ENCODE measurements at places on chromosomes 5 and 9. TPM values are rescaled to one million over a fixed set of nuclear protein-coding genes. Genes with fewer than 3 reads are reported as not detected.
A peak's percentile ranks its signal among the peaks of the same experiment; 100 is the strongest.

DNA sequence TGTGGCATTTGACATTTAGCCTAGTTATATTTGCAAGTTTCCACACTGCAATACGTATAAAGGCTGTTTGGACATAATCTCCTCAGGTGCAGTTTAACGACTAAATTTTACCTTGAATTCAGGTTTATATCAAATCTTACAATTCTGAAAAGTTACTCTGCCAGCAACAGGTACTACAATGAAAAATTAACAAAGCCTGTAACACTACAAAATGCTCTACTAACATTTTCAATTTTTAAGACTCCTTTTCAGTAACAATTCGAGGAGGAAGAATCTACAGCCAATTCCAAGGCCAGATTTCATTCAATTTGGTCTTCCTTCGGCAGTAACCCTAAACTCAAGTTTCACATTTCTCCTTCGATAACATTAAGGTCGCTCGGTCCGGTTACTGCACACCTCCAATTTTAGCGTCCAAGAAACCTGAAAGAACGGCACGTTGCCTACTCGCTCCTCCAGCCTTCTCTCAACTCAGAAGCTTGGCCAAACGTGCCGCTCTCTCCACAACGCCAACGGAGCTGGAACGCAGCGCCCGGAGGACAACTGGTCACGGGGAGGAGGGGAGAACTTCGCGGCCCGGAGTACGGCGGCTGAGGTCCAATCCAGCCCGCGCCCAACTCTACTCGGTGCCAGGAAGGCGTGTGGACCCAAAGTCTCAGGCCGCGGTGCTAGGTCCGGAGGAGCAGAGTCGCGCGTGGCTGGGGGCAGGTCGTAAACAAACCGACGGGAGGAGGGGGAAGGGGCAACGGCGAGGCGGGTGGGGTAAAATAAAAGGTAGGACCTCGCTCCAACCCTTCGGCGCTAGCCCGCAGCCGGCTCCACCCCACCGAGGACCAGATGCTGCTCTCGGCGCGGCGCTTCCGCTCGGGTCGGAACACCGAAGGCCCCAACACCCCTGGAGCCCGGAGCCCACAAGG lies 681 bp downstream of the FNIP1 start:
- peak; percentile 49 for DNase-seq

DNA sequence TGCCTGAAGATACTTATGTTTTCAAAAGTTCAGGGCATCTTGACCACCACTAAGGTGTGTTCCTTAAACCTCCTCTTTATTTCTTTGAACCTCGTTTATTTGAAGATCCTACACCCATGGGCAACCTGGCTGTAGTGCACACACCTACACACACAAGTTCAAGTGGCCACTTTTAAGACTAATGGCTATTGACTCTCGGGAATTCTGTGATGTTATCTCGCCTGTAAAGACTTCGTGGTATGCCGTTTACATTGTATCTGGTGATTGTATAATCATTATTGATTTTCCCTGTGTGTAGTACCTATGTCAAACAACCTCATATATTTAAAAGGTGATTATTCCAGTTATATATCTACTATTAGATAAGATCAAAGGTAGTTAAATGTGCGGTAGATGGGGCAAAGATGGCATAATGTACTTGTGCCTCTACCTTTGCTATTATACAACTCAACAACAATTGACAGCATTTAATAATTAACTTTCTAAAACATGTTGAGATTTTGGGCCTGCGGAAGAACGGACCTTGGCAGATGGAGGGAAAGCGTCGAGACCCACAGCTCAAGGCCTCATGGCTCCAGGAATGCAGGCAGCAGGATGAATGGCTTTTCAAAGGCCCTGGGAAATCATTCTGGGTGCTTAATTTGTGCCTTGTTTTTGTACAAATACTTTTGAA lies 51.4 kb upstream of the IRX2 start:
- no peak for DNase-seq

- DNase-seq, result no peak
These were observed 302.3 kb upstream of the GRAMD2B start for GRCh38 chr5:126120939-126121338.

GRCh38 chr5:69493396-69494133 lies 975 bp downstream of the OCLN start:
- peak; percentile 31 for DNase-seq

- no peak for DNase-seq
These were observed 1021.9 kb downstream of the CDH12 start for GRCh38 chr5:21831145-21831787.

DNA sequence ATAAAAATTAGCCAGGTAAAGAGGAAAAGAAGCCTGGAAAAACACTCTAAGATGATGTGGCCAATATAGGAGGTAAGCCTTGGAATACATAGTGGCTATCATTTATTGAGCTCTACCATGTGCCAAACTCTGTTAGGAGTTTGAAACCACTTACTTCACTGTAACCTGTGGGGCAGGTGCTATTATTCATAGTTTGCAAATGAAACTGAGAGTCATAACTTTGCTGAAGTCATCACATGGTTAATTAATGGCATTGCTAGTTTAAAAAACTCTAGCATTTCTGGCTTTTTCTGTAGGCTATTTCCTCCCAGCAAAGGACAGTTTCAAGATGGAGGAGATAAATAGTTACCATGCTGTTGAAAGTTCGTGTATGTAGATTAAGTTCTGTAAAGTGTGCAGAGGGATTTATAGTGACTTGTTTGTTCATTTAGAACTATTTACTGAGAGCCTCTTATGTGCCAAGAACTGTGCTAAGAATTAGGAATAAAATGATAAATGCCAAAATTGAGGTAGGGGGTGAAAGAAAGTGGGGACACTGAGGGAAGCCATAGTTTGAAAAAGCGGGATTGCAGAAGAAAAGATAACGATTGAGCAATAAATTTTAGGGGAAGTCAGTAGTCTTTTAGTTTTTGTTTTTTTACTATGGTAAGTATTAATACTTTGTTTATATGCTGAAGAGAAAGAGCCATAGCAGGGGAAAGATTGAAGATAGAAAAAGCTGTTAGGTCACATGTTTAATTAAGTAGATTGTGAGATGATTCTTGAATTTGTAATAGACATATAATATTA lies 57.2 kb downstream of the WDR70 start:
- no peak for DNase-seq

DNA sequence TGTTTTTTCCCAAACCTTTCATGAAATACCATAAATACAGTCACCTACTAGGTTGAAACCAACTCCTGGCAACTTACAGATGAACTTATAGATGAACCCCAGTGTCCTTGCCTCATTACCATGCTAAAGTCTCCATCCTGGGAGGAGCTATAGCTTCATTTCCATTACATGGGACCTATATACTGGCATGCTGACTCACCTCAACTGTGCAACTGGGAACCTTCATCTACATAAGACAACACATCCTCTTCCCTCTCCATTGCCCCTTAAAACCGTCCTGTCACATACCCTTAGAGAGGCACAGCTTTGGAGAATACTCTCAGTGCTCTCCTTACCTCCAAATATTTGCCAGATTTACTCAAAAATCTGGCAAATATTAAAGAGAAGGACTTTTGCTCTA lies 638.3 kb downstream of the HTR1A start:
- DNase-seq, result no peak

DNA sequence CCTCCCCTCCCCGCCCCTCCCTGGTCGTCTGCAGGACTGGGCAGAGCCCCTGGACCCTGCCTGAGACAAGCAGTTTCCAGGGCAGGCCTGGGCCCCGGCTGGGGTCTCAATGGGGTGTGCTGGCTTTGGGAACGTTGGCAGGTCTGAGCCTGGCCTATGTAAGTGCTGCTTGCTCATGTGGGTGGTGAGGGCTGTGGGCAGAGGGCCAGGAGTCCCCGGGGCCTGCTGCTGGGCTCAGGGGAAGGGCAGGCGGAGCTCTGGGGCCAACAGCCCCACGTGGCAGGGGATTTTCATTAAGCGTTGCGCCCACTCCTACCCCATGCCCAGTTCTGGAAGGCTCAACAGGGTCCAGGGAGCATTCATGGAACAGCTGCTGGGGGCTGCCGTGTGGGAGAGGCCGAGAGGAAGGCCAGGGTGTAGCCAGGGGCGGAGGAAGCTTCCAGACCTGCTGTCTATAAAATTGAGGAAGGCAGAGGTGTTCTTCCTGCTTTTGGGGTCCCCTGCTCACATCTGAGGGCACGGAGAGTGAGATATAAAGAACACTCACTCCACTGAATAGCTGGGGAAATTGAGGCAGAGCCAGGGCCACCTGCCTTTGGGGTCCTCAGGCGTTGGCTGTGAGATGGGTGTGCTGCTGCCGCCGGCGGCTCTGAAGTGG lies 32.5 kb downstream of the RXRA start:
- DNase-seq, result no peak

DNA sequence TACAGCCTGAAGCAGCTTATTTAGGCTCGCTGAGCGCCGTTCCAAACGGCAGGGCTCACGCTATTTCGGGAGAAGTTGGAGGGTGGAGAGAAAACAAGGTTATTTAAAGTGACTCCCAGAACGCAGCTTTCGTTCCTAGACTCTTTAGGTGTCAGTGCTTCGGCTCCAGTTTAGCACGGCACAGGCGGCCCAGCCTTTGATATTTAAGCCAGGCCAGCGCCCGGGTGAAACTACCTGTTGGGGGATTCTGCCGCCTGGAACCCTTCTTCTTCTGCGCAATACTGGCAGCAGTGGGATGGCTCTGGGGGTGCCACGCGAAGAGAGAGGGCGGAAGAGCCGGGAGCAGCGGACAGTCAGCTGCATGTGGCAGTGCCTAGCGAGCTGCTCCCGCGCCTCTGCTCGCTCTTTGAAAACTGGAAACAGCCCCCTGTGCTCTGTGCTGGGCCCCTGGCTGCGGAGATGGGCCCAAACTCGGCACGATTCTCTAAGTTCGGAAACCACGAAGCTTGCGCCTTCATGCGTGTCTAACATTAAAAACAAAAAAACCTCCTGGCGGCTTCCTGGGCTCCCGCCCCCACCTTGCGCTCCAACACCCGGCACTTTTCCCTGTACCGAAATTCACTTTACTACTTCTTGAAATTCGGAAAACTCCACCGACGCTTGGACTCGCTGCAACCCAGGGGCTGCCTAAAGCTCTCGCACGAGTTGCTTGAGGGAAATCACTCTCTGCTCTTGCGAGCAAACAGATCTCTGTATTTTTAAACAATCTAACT lies 34.6 kb upstream of the NFIB start:
- no peak for DNase-seq

DNA sequence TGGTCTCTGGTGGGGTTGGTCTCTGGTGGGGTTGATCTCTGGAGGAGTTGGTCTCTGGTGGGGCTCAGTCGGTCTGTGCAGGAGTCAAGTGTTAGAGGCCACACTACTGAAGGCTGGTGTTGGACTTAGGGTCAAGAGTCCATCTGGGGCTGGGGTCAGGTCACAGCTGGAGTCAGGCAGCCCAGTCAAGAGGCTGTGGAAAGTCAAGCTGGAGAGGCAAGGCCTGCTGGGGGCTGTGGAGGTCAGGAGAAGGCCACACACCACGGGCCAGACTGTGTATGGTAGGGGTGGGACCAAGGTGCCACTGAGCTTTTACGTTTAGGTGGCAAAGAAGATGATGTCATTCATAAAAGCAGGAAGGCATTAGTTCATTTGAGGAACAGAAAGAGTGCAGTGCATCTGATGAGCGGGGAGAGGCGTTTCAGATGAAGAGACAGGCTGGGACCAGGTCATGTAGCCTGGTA lies 16.7 kb upstream of the CD74 start:
- DNase-seq, result no peak

DNA sequence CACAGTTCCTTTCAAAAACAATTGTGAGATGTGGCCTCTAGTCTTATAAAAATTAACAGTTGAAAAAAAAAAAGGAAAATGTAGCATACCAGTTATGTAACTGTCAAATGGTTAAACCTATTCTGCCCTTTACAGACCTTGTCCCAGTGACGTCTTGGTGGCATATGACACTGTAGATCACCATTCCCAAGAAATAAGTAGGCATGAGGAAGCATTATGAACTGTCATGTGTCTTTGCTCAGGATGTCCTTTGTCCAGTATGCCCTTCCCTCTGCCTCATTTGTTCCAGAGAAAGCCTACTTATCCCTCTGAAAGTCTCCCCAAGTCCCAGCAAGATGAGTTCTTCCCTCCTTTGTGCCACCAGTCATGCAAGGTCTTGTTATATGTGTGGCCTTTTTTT lies 63.2 kb downstream of the PAM start:
- no peak for DNase-seq

DNA sequence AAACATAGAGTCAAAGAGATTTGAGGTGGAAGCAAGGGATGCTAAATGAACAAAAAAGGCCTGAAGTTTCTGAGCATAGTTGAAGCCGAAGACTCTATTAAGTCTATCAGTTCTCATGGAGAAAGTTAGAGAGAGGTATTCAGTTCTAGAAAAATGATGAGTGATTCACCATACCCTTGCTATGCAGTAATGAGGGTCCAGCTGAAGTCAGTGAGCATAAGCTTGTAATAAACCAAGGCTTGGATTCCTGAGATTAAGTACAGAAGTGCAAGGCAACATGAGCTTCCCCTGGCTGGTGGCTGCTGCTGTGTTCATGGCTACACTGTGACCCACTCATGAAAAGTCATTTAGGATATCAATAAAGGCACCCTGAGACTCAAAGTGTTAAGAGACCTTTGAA lies 129.7 kb upstream of the MTAP start:
- DNase-seq, result no peak

GRCh38 chr5:106258591-106259125 lies 1412.1 kb downstream of the EFNA5 start:
- DNase-seq, result no peak

DNA sequence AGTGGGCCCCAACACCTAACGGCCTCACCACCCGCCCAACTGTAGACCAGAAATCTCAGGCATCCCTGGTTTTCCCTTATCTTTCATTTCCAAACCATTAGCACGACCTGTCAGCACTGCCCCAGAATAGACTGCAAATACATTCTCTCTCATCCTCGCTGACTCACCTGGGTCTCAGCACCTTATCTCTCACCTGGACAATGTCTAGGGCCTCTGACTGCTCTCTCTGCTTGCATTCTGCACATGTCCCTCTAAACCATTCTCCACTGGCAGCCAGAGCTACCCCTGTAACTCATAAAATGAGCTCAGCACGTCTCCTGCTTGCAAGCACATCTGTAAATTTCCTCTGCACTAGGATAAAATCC lies 12.7 kb downstream of the CKMT2 start:
- DNase-seq, result no peak

DNA sequence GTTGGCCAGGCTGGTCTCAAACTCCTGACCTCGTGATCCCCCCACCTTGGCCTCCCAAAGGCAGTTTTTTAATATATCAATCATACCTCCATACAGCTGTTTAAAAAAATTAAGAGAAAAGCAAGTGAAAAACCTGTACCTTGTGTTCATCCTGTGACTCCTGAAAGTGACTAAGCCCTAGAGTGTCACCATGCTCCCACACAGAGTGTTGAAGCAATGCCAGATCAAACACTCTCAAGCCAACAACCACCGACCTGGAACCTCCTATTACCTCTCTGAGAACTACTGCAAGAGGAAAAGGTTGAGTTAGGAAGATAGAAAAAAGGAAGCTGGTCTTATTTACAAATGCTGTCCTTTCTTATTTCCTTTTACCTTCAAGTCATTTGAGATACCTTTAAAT lies 123.5 kb downstream of the RASEF start:
- DNase-seq, result no peak

Gene PGM5
- 3.3 TPM for total RNA-seq

Gene DMRT3
- not detected for total RNA-seq

Gene PLPPR1
- total RNA-seq, result 249 TPM

Gene WNK2
- total RNA-seq, result 12.6 TPM

Gene SCGB3A1
- total RNA-seq, result not detected

Gene COL23A1
- 0.82 TPM for total RNA-seq

Gene CYSRT1
- under 0.01 TPM for total RNA-seq

Gene PKD2L2
- total RNA-seq, result not detected

All from frontal cortex (tissue), 4 donors.